ENCODE measurements at places on chromosomes 5 and 9.
A peak's percentile ranks its signal among the peaks of the same experiment; 100 is the strongest.

GRCh38 chr5:113255579-113256386, 179.0 kb downstream of the TSSK1B start:
- no peak for DNase-seq

- DNase-seq: peak; percentile 75
These were observed 102.1 kb downstream of the SUSD1 start for GRCh38 chr9:112072721-112073638.

DNA sequence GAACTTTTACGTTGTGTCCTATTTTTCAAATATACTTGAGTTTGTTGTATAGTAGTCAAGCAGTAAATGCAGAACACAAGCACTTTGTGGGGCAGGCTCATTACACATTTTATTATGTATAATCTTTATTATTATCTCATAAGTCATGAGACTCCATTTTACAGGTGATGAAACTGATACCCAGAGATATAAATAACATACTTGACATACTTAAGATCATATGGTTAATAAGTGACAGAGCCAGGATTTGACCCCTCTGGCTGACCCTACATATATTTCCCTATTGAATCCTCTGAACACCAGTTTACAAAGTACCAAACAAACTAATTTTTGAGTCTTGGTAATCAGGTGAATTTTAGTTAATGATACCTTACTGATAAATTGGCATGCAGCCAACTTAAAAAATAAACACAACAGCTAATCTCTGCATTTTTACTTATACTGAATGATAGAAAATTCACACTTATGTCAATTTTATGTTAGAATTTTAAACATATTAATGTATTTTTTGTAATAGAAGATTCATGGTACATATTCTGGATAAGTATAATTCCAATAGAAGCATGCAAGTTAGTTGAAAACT, 305.0 kb upstream of the MEF2C start:
- no peak for DNase-seq

GRCh38 chr9:134267305-134267880, 58.9 kb upstream of the RXRA start:
- no peak for DNase-seq

DNA sequence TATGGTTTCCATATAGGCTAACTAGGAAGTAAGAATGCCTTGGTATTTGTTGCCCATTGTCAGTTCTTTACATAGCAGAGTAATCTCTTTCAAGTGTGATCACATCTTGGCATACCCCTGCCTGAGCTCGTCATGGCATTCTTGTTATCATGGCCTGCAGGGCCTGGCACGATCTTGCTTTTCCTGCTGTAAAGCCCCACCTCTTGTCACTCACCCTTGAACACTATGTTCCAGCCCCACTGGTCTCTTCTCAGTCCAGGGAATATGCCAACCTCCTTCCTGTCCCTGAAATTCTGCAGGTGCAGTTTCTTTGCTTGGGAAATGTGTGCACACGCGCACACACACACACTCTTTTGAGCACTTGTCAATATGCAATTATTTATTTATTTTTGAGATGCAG, 250.2 kb upstream of the DMRT1 start:
- no peak for DNase-seq

DNA sequence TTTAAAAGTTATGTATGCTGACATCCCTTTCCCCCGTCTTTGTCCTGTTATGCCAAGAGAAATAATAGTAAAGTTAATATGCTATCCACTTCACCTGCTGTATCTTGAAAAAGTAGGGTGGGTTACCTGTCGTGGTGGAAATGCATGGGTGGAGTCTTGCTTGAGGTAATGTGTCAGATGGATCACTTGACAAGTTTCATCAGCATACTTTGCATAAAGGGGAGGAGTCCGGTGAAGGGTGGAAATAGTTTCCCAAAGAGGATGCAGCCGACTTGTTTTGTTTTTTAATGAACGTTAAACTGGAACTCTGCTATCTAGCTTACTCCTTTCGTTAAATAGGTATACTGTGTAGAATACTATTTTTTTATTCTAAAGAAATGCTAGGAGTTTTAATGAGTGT, 9.0 kb upstream of the DMRT3 start:
- no peak for DNase-seq

GRCh38 chr5:35804201-35804653, 52.5 kb upstream of the IL7R start:
- no peak for DNase-seq

GRCh38 chr9:127135056-127135745, 12.8 kb upstream of the ANGPTL2 start:
- DNase-seq: no peak

DNA sequence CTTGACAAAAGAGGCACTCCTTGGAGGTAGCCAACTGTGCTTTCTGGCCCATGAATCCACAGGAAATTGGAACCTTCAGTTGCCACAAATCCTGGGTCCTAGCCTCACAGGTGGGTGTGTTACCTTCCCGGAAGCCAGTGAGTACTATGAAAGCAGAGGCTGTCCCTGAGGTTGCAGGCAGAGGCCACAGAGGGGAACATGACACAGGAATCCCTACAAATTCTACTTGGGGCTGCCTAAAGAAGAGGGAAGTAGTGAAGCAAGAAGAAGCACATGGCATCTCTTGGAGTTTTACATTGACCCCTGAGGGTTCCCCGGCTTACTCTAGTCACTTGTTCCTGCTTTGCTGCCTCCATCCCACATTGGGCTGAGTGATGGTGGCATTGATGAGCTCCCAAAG, 2.6 kb downstream of the SLC22A5 start:
- no peak for DNase-seq

DNA sequence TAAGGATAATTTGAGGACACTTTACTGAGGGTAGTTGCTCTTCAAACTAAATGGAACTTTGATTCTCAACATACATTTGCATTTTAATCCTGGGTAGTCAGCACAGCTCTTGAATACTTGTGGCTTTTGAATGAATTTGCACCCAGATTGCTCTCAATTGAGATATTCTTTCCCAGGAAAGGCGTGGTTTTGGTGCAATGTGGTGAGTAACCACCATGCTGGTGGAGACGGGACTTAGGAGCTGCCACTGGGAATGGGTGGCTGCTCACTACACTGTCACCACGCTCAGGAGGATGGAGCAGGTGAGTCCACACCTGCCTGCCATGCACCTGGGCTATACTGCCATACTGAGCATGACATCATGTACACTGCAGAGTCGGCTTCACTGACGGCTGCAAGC, 99.2 kb downstream of the IRX1 start:
- DNase-seq: no peak

- no peak for DNase-seq
These were observed 60.5 kb upstream of the ENTREP1 start for GRCh38 chr9:69264526-69264925.

DNA sequence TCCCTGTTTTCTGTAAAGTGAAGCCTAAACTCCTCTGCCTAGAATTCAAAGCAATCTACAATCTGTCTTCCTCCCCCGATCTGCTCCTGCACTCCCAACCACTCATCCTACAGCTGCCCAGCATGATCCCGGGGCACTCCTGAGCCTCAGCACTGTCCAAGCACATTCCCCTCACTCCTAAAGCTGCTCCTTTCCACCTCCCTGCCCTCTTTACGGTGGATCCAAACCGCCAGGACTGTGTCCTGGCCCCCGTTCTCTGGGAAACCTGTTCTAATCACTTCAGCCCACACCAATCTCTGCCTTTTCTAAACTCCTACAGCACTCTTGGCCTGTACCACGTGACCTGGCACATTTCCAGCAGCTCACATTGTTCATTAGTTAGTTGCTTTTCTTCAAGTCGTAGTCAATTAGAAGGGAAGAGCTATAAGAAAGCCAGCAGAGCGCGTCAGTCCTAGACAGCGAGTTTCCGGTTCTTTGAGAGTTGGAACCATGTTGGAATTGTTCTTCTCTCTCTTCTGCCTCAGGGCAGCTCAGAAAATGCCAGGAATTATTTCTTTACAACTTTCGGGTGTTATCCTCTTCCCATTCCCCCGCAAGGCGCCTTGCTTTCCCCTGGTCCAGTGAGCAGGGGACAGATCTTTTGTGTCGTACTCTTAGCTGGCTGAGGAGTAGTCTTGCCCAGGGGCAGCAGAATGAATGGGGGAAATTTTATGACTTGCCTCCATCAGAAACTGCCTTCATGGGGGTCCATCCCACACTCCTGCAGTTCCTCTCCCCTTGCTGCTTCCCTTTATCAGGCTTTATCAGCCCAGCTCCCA, 60.7 kb downstream of the NRG2 start:
- peak; percentile 27 for DNase-seq

DNA sequence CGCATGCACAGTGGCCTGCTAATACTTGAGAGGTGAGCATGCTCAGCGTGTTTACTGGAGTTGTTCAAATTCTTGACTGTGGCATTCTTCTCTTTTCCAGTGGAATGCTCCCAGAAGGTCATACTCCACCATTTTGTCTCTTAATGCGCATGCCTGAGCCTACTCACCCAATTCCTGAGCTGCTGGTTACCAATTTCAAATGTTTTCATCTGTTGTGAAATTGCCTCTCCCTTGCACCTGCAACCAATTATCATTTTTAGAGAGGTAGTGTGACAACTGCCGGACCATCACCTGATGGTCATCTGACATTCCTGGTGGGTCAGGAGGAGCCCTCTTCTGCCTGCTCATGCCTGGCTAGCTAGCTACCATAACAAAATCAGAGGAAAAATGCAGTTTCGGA, 82.2 kb upstream of the LIFR start:
- no peak for DNase-seq

DNA sequence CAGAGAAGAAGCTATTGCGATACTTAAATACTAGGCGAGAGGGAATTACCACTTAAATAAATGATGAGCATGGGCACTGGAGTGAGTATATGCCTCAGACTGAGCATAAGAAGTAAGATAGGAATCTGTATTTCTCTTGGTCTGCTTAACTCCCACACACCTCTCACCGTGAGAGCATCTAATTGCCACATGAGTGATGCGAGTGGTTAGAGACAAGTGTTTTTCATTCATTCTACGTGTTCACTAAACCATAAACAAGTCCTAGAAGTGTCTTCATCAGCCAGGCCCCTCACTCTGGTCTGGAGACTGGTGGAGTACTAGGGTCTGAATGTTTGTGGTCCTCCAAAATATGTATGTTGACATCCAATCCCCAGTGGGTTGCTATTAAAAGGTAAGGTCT, 150.2 kb upstream of the SLC12A2 start:
- no peak for DNase-seq

GRCh38 chr5:65061974-65062353, 293.2 kb downstream of the CWC27 start:
- DNase-seq: no peak

- DNase-seq: no peak
These were observed 161.4 kb downstream of the PRELID2 start for GRCh38 chr5:145673786-145674185.

- DNase-seq: no peak
These were observed 104.9 kb downstream of the ANKRD18B start for GRCh38 chr9:33628865-33629410.

GRCh38 chr9:2066312-2067273, 51.4 kb downstream of the SMARCA2 start:
- peak; percentile 41 for DNase-seq

DNA sequence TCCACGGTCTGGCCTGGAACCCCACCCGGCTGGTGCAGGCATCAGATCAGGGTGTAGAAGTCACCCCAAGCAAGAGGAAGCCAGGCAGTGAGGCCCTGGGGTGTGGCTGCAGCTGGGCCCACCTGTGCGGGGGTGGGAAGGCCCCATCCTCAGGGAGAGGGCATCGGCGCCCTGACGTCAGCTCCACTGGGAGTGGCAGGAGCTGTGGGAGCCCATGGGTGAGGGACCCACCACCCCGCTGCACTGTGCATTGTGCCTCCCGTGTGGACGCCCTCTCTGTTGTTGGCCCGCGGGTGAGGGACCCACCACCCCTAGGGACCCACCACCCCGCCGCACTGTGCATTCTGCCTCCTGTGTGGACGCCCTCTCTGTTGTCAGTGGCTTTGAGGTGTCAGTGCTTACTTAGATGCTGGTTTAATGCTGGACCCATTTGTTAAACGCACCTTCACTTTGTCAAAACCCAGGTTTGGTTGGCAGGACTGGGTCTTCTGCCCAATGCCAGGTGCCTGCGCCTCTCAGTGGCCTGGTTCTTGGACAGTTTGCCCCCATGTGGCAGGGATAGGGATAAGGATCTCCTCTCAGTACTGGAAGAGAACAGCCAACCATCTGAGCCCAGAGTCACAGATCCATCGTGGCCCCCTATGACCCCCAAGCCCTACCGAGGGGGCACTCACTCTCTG, 6.9 kb upstream of the EXOC3 start:
- DNase-seq: no peak

DNA sequence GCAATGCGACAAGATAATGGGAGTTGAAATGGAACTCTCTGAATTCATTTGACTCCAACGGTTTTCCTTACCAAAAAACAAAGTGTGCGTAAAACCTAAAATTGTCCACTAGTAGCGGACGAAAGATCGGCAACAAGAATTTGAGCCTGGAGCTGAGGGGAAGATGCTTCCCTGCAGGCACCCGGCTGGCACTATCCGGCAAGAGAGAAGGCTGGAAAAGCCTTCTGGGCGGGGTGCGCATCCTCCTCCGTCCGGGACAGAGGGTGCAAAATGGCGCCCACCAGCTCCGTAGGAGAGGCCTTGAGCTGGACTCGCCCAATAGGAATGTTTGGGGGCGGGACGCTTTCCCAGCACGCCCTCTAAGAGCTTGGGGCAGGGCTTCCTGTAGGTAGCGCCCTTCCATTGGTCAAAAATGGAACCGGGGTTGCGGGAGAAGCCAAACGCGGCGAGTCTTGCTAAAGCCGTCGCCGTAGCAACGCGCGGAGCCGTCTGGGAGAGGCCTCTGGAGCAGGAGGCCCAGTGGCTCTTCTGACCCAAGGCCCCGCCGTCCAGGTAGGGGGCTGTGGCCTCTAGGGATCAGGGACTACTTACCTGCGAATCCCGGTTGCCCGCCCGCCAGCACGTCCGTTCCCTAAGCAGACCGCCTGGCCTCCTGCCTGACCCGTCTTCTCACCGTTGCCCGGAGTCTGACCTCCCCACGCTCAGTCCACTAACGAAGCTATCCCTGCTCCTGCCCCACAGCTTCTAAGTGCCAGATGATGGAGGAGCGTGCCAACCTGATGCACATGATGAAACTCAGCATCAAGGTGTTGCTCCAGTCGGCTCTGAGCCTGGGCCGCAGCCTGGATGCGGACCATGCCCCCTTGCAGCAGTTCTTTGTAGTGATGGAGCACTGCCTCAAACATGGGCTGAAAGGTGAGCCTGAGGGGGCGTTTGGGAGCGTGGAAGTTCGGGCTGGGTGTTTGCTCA, 9.2 kb downstream of the RUFY1 start:
- peak; percentile 98 for DNase-seq

DNA sequence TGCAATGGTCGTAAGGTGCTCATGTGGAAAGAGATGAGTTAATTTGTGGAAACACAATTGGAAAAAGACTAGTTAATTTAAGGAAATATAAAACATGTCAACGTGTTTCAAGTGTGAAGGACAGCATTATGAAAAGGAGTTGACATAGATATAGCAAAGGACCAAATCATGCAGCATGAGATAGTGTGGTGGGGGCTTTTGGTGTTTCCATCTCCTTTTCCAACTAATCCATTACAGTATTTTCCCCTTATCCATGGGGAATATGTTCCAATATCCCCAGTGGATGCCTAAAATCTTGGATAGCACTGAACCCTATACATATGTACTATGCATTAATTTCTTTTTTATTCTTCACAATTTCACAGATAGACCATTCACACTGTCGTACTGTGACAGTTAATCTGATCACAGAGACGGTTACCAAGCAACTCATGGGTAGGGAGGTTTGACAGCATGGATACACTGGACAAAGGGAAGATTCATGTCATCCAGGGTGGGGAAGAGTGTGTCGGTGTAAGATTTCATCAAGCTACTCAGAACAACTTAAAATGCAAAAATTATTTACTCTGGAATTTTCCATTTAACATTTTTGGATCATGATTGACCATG, 238.6 kb downstream of the CDH12 start:
- no peak for DNase-seq

- no peak for DNase-seq
These were observed 100.3 kb downstream of the NDFIP1 start for GRCh38 chr5:142208777-142209312.

GRCh38 chr9:112124156-112124555, 50.9 kb downstream of the SUSD1 start:
- no peak for DNase-seq
